Activated CD4-positive, alpha-beta memory T cell treated with anti-CD3 and anti-CD28 coated beads for 36 hours (primary cell): ENCODE measurements at places on chromosomes 13 and 19. TPM values are rescaled to one million over a fixed set of nuclear protein-coding genes. Genes with fewer than 3 reads are reported as not detected.

- no peak for DNase-seq
Measured at GRCh38 chr19:7900401-7900870, 3.2 kb upstream of the MAP2K7 start.

DNA sequence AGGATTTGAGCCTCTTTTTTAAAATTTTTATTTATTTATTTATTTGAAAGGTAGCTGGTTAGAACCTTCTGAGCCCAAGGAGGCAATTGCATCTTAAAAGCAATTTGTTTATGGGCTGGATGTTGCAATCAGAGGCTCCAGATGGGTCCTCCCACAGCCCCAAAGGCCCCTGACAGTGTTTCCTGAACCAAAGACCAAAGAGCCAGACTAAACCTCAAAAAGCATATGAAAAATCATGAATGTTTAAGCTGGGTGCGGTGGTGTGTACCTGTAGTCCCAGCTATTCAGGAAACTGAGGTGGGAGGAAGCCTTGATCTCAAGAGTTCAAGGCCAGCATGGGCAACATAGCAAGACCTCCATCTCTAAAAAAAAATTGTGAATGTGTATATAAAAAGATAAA lies 67.8 kb upstream of the RGCC start:
- DNase-seq: no peak

- peak; percentile 3 for DNase-seq
Measured at GRCh38 chr13:113848431-113849260, 15.2 kb downstream of the GAS6 start.

DNA sequence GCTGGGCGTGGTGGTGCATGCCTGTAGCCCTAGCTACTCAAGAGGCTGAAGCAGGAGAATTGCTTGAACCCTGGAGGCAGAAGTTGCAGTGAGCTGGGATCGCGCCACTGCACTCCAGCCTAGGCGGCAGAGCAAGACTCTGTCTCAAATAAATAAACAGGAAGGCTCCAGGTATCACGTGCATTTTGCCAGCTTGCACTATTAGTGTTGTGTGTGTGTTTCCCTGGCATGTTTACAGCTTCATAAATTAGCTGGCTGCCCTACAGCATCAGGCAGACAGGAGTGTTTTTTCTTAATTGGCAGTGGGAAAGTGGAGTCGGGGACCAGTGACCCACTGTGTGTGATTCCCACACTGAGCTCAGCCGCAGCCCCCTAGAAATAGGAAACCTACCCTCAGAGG lies 32.6 kb downstream of the SHISA2 start:
- no peak for DNase-seq

GRCh38 chr19:40707615-40708014 lies 9.1 kb downstream of the COQ8B start:
- no peak for DNase-seq

- peak; percentile 61 for DNase-seq
Measured at GRCh38 chr19:6730153-6730804, 7.1 kb downstream of the GPR108 start.

DNA sequence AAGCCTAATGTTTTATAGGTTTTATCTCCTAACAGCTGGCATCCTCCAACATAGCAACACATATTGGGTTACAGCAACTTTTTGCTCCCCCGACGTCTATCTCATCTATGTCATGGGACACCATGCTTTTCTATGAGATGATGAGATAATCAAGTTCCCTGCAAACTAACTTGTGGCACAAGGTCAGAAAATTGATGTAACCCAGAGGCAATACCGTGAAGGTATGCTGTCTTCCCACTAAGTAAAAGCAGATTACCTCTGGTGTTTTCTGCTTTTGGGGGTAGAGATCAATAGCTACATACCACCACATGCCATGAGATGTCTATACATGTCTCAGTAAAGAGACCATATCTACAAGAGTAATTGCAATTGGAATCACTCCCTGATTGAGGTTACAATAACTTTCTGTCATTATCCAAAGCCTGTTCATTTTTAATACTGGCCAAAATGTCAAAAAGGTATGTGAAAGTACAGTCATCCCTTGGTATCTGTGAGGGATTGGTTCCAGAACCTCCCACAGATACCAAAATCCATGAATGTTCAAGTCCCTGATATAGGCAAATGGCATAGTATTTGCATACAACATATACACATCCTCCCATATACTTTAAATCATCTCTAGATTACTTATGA lies 131.3 kb downstream of the CYSLTR2 start:
- DNase-seq: no peak

Gene ZNF420
- total RNA-seq: 6.5 TPM

Gene LIM2
- 0.36 TPM for total RNA-seq

Gene PPP1R13L
- total RNA-seq: 8.1 TPM

Gene DAND5
- not detected for total RNA-seq

Gene DKKL1
- not detected for total RNA-seq
